NCI-H1930 (cell line): ENCODE measurements at places on chromosomes 6 and 20.

GRCh38 chr6:43695215-43695966 lies 7.8 kb upstream of the MRPS18A start:
- DNase-seq: no peak

DNA sequence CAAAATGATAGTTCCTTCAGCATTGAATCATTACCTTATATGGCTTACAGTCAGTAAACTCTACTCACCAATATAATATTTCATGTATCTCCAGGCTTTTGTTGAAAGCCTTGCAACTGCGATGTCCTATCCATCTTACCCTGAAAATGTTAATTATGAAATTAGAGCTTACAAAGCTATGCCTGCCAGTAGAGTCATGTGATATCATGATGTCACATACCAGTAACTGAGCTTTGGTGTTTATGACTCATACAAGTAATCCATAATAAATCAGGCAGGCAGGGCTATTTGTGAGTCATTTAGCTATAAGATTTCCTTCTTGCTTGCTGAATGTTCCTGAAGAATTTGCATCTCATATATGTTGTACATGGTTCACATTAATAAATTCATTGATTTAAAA lies 44.9 kb upstream of the FAM83B start:
- DNase-seq: no peak

GRCh38 chr6:7041511-7042026 lies 66.2 kb upstream of the RREB1 start:
- no peak for DNase-seq

GRCh38 chr6:137866200-137866913 lies 702 bp upstream of the TNFAIP3 start:
- DNase-seq: peak; percentile 22

GRCh38 chr6:16322666-16323312 lies 84.4 kb downstream of the GMPR start:
- no peak for DNase-seq

- peak; percentile 87 for DNase-seq
Measured at GRCh38 chr6:137570393-137570792, 76.2 kb upstream of the OLIG3 start.

- no peak for DNase-seq
Measured at GRCh38 chr20:62313021-62313420, 10.2 kb downstream of the ADRM1 start.

GRCh38 chr6:114342826-114343781 lies at the start of gene HS3ST5:
Gene HS3ST5 (minus strand): TSS chr6:114343023. CDS start chr6:114062845, 280,178 bp downstream.
- peak; percentile 18 for DNase-seq

DNA sequence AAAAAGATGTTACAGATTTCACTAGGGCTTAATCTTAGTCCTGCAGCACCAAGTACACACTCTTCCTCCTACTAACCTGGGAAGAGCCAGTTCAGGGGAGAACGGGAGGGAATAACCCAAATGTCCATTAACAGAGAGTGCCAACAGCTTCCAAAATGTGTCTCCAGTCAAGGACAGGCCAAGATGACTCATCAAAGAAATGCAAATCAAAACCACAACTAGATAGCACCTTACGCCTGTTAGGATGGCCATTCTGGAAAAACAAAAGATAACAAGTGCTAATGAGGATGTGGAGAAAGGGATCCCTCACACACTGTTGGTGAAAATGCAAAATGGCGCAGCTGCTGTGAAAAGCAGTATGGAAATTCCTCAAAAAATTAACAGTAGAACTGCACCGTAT lies 3.8 kb upstream of the MAS1L start:
- DNase-seq: no peak

DNA sequence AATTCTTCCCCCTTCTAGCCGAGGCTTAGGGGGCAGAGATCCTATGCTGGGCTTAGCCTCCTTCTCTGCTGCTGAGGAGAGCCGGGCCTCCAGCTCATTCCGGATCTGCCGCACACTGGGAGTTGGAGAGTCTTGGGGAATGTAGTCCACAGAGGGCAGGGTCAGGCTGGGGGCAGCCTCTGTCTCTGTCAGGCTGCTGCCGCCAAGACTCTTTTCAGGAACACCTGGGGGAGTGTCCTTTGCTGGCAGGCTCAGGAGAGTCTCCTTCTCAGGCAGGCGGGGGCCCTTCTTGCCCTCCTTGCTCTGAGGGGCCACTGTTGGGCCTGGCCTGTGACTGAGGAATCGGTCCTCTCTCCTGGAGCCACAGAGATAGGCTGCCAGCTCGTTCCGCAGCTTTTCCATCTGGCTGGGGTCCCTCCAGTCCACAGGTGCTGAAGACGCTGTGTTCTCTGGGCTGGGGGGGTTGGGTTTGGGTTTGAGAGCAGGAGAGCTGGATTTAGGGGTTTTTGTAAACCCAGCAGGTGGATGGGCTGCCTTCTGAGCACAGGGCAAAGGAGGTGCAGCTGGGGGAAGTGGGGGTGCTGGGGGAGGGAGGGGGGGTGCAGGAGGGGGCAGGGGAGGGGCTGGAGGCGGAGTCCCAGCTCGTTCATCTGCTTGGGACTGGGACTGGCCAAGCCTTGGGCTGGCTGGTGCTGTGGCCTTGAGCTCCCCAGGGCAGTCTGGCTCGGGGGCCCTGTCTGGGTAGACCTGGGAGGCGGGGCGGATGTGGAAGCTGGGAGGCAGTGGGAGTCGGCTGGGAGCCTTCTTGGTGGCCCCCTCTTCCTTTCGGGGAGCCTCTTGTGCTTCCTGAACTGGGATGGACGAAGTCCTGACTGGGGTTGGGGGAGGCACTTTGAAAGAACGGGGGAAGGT lies 36.1 kb downstream of the C6orf132 start:
- no peak for DNase-seq

- no peak for DNase-seq
Measured at GRCh38 chr6:37033819-37034795, 28.7 kb downstream of the FGD2 start.

DNA sequence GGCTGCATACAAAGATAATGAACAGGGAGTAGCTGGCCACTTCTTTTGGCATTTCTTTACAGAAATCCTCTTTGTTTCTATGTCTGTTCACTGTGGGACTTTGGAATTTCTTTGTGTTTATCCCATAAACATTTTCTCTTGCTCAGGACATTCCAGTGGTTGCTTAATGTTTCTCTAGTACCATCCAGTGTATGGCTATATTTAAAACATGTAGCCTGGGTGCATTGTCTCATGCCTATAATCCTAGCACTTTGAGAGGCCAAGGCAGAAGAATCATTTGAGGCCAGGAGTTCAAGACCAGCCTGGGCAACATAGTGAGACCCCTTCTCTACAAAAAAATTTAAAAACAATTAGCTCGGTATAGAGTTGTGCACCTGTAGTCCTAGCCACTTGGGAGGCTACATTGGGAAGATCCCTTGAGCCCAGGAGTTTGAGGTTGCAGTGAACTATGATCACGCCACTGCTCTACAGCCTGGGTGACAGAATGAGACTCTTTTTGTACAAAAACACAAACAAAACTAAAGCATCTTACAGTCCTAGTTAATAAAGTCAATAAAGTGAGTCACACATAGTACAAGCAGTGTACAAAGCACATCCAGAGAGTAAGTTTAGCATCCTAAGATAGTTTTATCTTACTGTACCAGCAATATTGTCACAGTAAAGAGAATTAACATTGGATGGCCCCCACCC lies 63.3 kb downstream of the ZFAND3 start:
- DNase-seq: no peak

- no peak for DNase-seq
Measured at GRCh38 chr6:3757241-3757641, 5.7 kb upstream of the PXDC1 start.

DNA sequence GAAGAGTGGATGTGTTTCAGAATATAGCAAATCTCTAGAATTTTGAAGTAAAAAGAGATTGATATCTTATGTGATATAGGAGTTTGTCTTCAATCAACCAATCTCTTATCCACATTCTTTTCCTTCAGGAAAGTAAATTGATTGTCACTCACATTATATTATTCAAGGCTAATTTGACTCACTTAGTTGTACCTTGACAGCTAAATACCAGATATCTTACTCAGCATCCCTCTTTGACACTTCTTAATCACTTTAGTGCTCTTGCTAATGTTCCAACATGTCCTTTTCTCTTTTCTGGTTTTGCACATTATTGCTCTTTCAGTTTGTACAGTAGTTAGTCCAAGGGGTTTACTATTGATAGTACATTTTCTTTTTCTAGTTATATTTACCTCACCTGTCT lies 286.9 kb upstream of the PTCHD4 start:
- no peak for DNase-seq

- no peak for DNase-seq
Measured at GRCh38 chr6:110689275-110689935, 125.9 kb downstream of the CDK19 start.

GRCh38 chr6:121330516-121330915 lies 3.8 kb downstream of the TBC1D32 start:
- DNase-seq: no peak

- no peak for DNase-seq
Measured at GRCh38 chr6:93721386-93722048, 302.2 kb upstream of the EPHA7 start.

GRCh38 chr20:48787861-48788375 lies 39.9 kb downstream of the PREX1 start:
- no peak for DNase-seq

GRCh38 chr20:3653921-3654320 lies 9.3 kb downstream of the GFRA4 start:
- no peak for DNase-seq

DNA sequence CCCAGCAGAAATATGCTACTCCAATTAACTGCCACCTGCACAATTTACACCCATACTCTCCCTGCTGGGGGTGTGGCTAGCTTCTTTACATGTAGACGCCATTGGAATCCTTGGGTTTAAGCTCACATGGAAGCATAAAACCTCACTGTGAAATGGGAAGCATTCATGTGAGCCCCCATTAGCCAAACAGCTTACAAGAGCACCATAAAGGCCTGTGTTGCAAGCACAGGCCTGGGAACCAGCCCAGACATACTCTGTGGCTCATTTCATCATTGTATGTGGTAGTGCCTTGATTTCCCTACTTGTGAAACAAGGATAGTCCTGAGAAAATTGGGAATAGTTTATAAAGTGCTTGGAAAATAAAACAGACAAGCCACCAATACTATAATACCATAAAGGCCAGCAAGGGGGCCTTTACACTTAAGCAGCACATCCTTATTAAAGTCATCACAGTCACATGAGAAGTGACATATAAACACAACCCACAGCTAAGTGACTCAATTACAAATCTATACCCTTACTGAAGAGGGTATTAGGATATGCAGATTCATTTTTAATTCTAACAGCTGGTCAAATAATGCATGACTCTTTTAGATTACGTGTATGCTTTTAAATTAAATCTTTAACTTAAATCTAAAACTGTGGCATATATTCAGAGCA lies 6.8 kb downstream of the ADNP start:
- no peak for DNase-seq

GRCh38 chr6:30007132-30007764 lies 53.8 kb upstream of the POLR1H start:
- DNase-seq: no peak

DNA sequence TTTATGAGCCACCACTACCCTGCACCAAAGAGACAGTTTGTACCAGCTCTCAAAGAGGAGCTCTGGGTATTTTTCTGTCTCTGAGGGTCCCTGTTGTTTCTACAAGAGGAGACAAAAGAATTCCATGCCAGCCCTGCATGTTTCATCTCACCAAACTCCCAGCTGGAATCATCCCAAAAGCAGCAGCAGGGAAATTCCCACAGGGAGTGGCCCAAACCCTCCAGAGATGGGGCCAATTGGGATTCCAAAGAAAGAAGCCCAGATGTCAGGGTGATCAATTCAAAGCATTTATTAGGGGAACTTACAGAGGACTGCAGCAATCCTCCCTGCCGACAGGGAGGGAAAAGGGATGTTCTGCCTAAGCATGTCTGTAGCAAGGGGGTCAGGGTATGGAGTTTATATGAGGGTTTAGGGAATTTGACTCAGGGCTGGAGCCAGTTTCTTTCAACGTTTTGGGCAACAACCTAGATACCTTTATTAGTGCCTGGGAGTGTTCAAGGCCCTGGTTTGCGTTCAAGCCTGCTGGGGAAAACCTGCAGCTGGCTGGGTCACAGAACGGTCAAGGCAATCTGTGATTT lies 47.2 kb downstream of the MUC22 start:
- DNase-seq: no peak

DNA sequence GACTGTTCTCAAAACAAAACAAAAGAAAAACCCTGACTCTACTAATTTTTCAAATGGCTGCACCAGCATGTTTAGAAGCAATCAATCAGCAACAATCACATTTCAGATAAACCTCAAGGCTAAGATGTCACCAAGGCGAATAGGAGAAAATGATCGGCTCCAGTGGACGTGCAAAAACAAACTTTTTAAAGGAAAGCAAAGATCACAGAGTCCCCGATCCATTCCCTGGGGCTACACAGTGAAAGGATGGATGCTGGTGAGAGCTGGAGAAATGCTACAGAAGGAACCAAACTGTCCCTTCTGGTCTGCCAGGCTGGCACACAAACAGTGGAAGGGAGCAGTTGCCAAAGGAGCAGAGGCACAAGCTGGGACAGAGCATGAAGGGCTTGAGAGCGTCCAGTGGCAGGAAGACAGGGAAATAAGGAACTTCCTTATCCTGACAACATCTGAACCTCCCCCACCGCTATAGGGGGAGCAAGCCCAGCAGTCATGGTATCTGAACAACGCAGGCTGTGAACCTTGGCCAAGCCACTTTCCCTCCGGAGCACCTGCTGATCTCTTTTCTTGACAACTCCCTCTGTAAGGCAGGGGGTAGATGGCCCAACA lies 73.7 kb upstream of the HIVEP1 start:
- DNase-seq: no peak

- DNase-seq: no peak
Measured at GRCh38 chr6:35518566-35519312, 6.0 kb upstream of the TULP1 start.

DNA sequence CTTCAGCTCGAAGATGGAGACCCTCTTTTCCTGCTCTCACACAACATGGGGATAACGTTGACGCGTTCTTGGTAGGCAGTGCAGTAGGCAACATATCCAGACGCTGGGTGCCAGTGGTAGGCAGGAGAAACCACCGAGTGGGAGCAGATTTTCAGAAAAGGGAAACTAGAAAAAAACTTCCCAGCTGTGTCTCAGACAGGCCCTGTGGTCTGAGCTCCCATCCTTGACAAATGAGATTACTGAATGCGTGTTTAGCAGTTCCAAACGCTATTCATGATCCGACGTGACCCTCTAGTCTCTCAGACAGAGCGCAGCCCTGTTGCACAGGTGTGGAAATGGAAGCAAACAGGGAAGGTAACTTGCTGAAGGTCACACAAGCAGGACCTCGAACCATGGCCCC lies 83.9 kb upstream of the DUSP22 start:
- DNase-seq: no peak

GRCh38 chr6:55438203-55438602 lies 110.9 kb downstream of the GFRAL start:
- DNase-seq: no peak

- no peak for DNase-seq
Measured at GRCh38 chr20:63082308-63082938, 75.7 kb upstream of the BHLHE23 start.

DNA sequence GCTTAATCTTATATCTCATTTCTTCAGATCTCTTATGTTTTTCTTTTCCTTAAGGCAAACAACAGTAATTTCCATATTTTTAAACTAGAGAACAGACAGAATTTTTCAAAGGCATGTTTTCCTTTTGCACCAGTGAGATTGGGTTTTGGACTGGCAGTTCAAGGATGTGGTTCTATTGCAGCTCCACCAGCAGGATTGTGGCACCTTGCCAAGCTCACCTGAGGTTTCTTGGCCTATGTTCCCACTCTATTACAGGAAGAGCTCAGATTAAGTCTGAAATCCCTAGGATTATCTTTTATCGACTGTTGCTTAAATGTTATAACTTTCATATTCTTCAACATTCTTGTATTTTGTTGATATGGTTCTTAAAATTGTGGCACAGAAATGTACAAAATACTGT lies 218.9 kb downstream of the PLCB4 start:
- DNase-seq: no peak

GRCh38 chr20:46671866-46672542 lies 17.2 kb downstream of the TP53RK start:
- DNase-seq: no peak
